Stimulated activated CD4-positive, alpha-beta T cell treated with anti-CD3 and anti-CD28 coated beads, Interleukin-4, amount 100 ng/mL, for 4 hours (primary cell): ENCODE measurements at places on chromosomes 7 and 10.

DNA sequence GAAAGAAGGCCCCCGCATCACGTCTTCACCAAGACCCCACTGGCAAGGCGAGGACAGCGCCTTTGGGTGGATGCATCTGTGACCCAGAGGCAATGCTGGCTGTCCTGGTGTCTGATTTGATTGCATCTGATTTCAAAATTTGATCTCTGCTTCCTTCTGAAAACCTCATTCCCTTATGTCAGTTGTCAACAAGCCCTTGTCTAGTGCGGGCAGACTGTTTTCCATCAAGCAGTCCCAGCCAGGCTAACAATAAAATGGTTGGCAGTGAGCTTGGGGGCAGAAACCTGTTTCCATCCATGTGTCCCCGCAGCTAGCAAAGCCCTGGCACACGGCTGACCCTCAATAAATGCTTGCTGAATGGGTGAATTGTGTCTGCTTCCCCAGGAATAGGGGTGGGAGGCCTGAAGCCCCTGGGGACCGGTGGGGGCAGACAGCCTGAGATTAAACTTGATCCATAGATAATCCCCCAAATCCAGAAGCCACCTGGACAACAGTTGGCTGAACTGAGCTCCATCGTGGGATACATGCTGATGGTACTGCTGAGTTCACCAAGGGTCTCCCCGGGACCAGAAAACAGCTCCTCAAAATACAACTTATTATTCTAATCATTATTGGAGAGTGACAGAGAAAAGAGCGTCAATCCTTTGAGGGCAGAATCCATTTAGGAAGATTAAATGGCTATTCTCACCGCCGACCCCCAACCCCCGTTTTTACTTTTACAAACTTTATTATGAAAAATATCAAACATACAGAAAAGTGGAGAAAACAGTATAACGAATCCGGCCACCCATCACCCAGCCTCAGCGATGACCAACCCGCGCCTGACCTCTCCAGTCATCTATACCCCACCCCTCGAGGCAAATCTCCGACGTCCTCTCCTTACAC is 912 bp upstream of the DUSP5 start:
- DNase-seq, result no peak

DNA sequence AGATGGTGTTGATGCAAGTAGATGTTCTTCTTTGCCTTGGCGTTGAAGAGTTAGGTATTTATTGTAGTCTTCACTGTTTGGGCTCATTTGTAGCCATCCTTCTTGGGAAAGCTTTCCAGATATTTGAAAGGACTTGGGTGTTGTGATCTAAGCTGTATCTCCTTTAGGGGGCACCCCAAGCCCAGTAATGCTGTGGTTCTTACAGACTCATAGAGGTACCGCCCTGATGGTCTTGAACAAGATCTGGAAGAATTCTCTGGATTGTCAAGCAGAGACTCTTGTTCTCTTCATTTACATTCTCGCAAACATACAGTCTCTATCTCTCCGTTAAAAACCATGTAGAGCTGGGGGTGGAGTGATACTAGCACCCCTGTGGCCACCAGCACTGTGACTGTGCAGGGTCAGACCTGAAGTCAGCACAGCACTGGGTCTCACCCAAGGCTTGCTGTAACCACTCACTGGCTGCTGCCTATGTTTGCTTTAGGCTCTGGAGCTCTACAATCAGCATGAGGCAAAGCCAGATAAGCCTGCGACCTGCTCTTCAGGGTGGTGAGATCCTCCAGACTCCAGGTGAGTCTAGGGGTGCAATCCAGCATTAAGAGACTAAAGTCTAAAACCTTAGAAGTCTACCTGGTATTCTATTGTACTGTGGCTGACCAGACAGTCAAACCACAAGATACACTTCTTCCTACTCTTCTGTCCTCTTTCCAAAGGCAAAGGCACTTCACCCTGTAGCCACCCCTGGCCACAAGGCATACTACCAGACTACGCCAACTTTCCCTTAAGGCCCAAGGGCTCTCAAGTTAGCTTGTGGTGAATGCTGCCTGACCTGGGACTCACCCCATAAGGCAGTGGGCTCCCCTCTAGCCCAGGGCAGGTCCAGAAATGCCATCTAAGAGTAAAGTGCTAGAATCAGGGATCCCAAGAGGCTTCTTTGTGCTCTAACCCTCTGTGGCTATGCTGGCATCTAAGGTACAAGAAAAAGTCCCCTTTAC is 209.7 kb upstream of the TMEM196 start:
- no peak for DNase-seq

- no peak for DNase-seq
Observed at GRCh38 chr10:101839002-101839401, 4.6 kb downstream of the KCNIP2 start.

GRCh38 chr7:15561835-15562234 is at the start of gene AGMO:
AGMO (minus strand) TSS chr7:15562015.
- DNase-seq, result no peak

- DNase-seq, result no peak
Observed at GRCh38 chr7:148698007-148698396, 701 bp upstream of the CUL1 start.

- no peak for DNase-seq
Observed at GRCh38 chr10:120041807-120042559, 149.5 kb downstream of the SEC23IP start.

- DNase-seq, result no peak
Observed at GRCh38 chr10:45179691-45180090, 135.7 kb downstream of the OR13A1 start.

GRCh38 chr10:87976101-87976743 is 112.8 kb downstream of the PTEN start:
- DNase-seq, result peak; percentile 3

GRCh38 chr10:19782430-19783089 is 33.7 kb upstream of the PLXDC2 start:
- no peak for DNase-seq

DNA sequence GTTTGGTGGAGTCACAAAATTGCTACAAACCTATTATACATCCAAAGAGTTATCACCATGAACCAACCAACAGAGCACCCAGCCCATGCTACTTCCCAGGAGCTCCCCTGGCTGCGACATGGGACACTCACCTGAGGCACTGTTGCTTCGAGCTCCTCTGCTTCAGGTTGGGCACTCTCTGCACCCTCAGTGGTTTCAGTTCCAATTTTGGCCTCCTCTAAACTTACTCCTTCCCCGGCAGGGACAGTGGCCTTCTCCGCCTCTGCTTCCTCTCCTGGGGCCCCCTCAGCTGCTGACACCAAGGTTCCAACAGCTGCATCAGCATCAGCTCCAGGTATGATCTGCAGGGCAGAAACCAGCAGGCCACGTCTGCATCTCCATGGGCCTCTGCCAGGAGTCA is 120.4 kb upstream of the TARP start:
- DNase-seq, result no peak

DNA sequence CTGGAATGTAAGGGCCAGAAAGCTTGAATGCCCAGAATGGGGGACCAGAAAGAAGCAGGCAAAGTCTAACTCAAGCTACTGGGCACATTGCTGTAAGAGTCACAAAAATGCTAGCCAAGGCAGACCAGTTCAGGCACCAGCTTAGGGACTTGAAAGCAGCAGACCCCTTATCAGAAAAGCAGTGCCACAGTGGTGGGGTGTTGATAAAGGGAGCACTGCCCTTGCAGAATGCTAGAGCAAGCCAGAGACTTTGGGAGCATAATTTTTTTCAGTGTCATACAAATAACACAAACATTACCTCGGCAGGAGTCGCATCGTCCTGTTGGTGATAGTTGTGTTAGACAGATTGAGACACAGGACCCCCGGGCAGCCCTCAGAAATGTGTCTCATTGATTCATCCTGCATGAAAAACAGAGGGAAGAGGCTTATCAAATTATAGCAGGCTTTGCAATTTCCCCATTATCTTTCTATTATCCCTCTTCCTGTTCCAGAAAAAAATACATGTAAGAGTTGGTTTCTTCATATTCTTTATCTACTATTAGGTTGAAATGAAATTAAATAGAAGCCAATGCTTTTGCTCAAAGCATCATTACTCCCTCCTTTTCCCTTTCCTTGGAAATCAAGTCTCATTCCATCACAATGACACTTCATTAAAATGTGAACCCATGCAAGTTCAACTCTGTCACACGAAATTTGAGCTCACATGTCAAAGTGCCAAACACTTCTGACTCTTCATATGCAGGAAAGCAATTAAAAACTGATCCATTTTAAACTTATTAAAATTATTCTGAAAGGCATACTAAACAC is 13.4 kb downstream of the LRRC17 start:
- DNase-seq, result no peak

DNA sequence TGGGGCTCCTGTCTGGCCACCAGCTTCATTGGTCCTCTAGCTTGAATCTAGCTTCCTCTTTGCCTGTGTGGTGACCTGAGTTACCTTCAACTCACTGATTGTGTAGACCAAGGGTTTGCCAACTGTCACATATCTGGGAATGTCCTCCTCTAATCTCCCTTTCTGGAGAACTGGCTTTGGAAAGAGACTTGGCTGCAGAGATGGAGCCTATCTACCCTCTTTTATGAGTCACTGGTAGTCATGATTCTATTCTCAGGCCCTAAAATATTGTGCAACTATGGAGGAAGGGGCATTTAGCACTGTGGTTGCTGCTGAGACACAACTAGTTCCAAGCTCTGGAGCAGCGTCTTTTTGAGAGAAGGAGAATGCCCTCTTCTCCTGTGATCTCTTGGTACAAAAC is 691.3 kb downstream of the KCNMA1 start:
- DNase-seq, result no peak

GRCh38 chr10:3435671-3436070 is 263.1 kb upstream of the PITRM1 start:
- no peak for DNase-seq

DNA sequence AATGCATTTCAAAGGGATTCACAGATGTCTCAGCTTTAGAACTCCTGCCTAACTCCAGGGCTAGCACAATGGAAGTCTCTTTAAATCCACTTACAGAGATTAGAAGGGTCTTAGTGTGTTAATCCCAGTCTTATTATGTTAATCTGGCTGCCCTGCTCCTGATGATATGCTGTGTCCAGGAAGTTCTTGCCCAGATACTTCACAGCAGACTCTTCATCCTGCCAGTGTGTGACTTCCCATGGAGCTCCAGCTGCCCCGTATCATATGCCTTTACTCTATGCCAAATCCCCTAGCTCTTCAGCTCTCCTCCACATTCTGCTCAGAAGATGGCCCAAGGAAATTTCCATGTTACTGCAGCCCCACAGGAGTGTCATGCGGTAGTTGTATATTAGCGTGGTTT is 533.8 kb downstream of the GALNT17 start:
- no peak for DNase-seq

GRCh38 chr10:84632866-84633265 is 304.5 kb downstream of the CCSER2 start:
- DNase-seq, result no peak

DNA sequence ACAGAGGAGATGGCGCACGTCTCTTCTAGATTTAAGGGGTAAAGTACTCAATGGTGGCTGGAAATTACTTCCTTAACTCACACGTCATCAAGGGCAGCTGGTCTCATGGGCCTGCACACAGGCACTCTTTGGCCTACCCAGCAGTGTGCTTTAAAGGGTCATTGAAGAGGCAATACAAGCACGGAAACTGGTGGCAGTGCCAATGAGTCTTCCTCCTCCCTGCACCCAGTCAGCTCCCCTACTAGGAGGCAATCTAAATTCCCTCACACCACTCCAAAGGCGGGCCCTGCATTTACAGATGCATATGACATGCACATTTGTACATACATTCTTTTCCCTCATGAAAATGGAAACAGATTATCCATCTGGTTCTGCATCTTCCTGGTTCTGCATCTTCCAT is 47.4 kb downstream of the PPIF start:
- no peak for DNase-seq

- DNase-seq, result no peak
Observed at GRCh38 chr10:126242397-126243260, 145.6 kb downstream of the ADAM12 start.

DNA sequence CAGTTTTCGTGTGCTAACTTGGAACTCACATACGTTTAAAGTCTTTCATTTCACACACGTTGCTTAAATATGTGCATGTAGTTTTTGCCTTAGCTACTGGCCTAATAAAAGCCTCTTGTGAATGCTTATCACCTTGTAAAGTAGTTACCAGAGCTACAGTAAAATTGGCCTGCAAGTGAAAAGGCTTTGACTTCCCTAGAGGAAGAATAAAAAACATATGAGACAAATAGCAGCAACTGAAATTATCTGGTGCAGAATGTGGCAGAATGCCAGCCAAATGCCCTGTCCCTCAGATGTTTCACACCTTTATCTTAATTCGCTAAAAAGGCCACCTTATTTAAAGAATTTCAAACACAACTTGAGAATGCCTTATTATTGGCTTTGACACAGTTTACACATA is 28.1 kb upstream of the RPA3 start:
- DNase-seq, result no peak

GRCh38 chr10:121732656-121733445 is 134.6 kb upstream of the FGFR2 start:
- no peak for DNase-seq

GRCh38 chr10:120732067-120732466 is 119.1 kb upstream of the WDR11 start:
- DNase-seq, result no peak

- DNase-seq, result no peak
Observed at GRCh38 chr7:44757311-44757710, 8.7 kb downstream of the ZMIZ2 start.

DNA sequence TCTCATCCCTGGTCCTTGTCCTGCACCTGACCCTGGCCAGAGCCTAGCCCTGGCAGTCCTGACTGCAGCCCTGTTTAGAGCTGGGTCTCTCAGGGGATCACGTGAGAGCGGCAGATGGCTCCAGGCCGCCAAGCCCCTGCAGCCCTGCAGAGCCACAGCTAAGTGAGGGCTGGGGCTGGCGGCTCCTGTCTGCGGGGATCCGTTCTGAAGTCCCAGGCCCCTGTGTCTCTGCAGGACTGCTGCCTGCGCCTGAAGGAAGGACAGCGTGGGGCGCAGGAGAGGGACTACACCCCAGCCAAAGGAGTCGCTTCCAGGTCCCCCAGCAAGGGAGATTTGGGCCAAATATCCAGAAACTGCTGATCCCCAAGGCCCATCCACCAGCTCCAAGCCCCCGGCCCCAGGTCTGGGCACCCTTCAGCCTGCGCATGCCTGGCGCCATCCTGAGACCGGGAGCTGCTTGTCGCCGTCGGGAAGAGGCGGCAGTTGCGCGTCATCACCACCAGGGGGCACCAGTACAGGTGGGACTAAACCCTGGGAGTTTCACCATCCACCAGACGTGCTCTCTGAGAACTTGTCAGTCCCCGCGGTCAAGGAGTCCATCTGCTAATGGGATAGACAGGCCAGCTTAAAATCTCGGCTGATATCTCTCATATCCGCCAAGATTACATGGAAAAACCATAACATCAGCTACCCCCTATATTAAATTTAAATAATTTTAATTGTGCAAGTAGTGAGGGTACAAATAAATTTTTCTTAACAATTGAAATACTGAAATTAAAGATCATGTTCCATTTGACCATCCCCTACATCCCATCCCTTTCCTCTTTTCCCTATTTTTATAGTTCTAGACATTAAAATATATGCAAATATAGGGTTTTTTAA is 25.1 kb upstream of the GHRHR start:
- peak; percentile 44 for DNase-seq

DNA sequence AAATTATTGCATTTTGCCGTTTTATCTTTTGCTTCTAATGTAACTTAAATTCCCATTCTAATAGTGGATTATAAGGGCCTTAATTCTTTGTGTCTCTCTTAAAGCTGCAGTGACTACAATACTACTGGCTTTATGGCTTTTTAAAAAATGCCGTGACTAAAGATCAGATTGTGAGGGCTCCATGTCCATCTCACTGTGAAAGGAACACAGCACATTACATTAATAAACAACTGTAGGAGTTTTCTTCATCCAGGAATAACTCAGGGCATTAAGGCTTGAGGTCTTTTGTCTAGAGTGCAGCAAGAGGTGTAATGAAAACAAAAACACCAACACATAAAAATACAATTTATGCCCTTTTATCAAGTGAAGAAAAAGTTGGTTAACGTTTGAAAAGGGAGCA is 205.3 kb downstream of the SKAP2 start:
- no peak for DNase-seq

- no peak for DNase-seq
Observed at GRCh38 chr7:145520284-145520683, 596.3 kb upstream of the CNTNAP2 start.
